Glomerular endothelial cell (primary cell): ENCODE measurements at places on chromosomes 3 and 15.

- DNase-seq: no peak
These were observed 24.2 kb upstream of the TNK2 start for GRCh38 chr3:195932418-195933043.

DNA sequence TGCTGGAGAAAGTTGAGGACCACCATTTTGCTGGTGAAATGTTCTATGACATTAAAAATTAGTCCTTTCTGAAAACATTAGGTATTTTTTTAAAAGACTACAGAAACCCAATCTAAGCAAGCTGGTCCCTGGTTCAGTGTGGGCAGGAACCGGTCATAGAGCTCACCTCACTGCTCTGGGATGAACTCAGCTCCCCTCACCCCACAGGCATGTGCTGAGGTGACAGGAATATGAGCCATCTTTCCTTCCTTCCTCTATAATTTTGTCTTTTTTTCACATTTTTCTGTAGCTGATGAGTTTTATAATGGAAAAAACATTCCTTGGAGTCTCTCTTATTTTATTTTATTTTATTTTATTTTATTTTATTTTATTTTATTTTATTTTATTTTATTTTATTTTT is 8.2 kb upstream of the LRRC15 start:
- no peak for DNase-seq

GRCh38 chr3:185766329-185767001 is 58.4 kb downstream of the IGF2BP2 start:
- DNase-seq: no peak

DNA sequence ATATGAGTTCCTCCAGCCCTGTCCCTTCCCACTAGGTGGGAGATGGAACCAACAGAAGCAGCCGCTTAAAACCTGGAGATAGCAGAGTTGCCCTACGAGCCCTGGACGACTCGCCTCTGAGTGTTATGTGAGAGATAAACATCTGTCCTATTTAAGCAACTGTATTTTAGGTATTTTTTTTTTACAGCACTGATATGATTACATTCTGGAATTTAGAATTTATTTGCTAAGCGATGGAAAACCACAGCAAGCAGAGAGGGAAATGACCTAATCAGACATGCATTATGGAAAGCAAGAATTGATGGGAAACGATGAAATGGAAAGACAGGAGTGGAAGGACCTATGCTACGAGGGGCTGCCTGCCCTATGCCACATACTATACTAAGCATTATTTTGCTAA is 379.0 kb upstream of the IL12A start:
- no peak for DNase-seq

DNA sequence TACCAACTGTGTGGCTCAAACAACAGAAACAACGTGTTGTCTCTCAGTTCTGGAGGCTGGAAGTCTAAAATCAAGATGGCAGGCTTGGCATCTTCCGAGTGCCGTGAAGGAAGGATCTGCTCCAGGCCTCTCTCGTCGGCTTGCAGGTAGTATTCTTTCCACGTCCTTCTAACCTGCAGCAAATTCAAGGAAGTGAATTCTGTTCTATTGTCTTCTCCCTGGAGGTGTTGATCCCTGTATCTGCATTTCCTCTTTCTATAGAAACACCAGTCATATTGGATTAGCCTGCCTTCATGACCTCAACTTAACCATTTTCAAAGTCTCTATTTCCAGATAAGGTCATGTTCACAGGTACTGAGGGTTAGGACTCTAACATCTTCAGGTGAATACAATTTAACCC is 512.1 kb downstream of the GABRG3 start:
- DNase-seq: no peak

DNA sequence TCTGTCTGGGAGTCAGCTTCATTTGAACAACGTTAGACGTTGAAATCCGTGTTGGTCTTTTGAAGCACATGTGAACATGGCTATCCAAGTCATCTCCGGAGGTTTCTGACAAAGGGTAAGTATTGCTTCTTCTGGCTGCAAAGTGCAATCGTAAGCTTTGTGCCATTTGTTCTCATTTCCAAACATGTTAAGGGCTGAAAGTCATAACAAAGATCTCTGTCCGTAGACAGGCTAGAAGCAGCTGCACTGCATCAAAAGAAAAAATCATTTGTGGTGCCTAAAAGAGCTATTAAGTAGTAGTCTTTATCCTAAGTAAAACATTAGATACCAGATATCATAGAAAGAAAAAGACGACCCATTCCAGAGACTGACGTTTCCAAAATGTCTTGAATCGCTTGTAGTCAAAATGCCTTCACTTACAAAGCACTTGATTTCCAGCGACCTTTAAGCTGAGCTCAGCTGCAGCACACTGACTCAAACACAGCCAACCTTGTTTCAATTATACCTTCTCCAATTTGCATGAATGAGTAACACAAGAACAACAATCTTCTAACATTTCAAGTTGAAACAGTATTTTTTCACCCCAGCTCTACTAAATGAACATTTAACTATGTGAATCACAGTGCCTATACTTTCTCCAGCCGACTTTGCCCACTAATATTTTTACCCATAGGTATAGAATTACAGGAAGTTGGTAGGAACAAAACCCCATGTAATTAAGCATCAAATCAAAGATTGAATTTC is 76.6 kb downstream of the NEDD4 start:
- DNase-seq: no peak

- DNase-seq: no peak
These were observed 2.5 kb downstream of the RCCD1 start for GRCh38 chr15:90957031-90957790.

- no peak for DNase-seq
These were observed 20.9 kb upstream of the SSUH2 start for GRCh38 chr3:8665407-8665896.

- no peak for DNase-seq
These were observed 70.5 kb downstream of the KLHL25 start for GRCh38 chr15:85723960-85724945.

- no peak for DNase-seq
These were observed 170.0 kb downstream of the SOX2 start for GRCh38 chr3:181881749-181882148.

GRCh38 chr15:89747708-89748682 is 3.1 kb downstream of the MESP1 start:
- DNase-seq: no peak

- no peak for DNase-seq
These were observed 40.2 kb upstream of the ZBTB20 start for GRCh38 chr3:115187149-115187757.
